Stimulated activated CD8-positive, alpha-beta memory T cell treated with anti-CD3 and anti-CD28 coated beads, Interleukin-7, amount 100 ng/mL, for 1 hour (primary cell): ENCODE measurements at places on chromosomes 16 and 17.
A peak's percentile ranks its signal among the peaks of the same experiment; 100 is the strongest.

DNA sequence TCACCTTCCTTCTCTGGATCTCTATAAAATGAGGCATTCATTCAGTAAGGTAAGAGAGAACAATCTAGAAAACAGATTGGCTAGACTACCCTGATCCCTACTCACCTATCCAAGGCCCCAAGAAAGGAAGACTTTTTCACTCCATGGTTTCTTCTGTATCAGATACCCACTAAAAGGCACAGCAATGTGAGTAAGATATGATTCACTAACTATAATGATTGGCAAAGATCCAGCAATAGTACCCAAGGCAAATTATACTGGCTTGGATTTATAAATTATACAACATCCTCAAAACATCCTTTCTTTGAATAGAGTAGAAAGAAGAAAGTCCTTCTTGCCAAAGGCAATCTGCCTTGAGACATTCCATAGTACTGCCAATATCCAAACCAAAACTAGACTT is 1432.0 kb upstream of the GOT2 start:
- DNase-seq = no peak

- no peak for DNase-seq
These were observed 38.2 kb downstream of the PITPNC1 start for GRCh38 chr17:67415291-67415690.

GRCh38 chr17:57881143-57881542 is 31.3 kb upstream of the MRPS23 start:
- DNase-seq = no peak

GRCh38 chr17:40107522-40108174 is 7.3 kb upstream of the NR1D1 start:
- DNase-seq = no peak

DNA sequence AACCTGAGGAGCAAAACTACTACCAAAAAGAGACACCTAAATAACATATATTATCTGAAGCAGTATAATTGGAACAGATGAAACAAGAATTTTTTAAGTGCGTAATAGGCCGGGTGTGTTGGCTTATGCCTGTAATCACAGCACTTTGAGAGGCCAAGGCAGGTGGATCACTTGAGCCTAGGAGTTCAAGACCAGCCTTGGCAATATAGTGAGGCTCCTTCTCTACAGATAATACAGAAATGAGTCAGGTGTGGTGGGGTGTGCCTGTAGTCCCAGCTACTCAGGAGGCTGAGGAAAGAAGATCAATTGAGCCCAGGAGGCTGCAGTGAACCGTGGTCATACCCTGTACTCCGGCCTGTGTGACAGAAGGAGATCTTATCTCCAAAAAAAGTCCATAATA is 294.2 kb upstream of the AXIN2 start:
- no peak for DNase-seq

DNA sequence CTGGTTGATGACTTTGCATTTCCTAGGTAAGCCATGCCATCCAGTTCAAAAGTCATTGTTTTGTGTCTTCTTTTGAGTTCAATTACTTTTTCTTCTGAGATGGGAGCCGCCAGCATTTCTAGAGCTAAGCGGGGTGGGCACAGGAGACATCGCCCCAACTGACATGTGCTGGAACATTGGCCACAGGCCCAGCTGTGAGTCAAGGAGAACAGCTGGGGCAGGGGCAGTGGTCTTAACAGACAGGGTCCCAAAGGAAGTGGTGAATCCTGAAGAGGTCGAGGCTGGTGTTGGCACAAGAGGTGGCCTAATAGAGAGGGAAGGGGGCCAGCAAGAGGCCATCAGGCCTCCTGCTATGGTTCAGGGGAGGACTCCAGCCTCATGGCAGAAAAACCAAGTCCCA is 17.1 kb downstream of the RAB11FIP4 start:
- no peak for DNase-seq

GRCh38 chr17:7515911-7516610 is 31.9 kb downstream of the POLR2A start:
- no peak for DNase-seq

DNA sequence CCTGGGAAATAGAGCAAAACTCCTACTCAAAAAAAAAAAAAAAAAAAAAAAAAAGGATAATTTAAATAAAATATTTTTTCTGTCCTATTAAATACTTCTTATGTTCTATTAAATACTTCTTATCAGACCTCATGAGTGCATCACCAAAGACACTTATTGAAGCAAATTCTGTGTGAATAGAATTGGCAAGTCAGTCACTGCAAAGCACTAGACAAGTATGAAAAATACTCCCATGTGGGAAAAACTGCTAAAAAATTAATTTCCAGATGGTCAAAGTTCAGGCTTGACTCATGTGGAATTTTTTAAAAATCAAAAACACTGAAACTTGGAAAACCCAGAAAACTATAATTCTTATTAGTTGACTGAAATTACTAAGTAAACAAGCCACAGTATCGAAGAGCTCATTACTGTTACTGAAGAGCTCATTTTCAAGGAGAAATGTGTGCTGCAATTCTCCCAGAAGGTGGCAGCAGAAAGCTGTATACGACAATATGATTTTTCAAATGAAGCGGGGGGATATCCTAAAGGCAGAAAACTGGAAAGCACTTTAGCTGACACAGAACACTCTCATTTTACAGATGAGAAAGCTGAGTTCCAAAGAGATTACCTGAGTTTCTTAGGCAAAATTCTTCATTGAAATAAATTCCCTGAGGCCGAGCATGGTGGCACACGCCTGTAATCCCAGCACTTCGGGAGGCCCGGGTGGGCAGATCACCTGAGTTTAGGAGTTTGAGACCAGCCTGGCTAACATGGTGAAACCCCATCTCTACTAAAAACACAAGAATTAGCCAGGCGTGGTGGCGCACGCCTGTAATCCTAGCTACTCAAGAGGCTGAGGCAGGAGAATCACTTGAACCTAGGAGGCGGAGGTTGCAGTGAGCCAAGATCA is 15.9 kb upstream of the FBXO47 start:
- peak; percentile 13 for DNase-seq
